ENCODE measurements at places on chromosomes 3 and 15.

DNA sequence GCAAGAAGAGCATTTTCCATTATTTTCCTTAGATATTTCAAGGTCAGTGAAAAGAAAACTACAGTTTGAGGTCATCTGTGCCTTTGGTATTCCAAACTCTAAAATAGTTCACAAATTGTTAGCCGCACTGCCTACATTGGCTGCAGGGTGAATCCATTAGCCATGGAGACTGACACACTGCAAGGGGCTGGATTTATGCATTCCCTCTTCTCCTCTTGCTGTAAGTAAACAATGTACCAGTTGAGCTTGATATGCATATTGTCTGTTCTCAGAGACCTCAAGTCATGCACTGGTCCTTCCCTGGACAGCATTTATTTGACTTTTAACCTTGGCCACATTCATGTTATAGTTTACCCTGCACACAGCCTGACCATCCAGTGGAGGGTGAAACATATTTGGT lies 50.2 kb upstream of the TNFSF10 start:
- DNase-seq, result no peak

- no peak for DNase-seq
Measured at GRCh38 chr3:23991306-23991682, 46.2 kb downstream of the NR1D2 start.

DNA sequence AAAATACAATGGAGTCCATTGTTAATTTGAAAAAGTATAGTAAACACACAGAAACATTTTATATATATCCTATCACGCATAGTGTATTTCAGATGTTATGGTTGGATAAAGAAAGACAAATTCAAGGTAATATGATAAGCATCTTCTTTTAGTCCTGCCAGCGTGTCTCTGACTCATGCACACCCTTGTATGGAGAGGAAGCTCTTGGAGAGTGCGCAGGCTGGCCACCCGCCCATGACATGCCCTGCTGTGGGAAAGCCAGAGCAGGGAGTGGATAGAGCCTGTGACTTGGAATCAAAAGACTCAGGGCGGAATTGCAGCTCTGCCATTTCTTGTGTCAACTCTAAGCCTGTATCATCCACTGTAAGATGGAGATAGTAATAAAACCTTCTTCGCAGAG lies 23.0 kb upstream of the COPG1 start:
- DNase-seq, result no peak

GRCh38 chr3:51974963-51975851 lies at the start of gene ABHD14A:
Gene ABHD14A (plus strand): TSS chr3:51975064. CDS start chr3:51975136, 72 bp downstream.
- peak; percentile 26 for DNase-seq

GRCh38 chr3:40618158-40618557 lies 93.4 kb downstream of the ZNF621 start:
- no peak for DNase-seq

DNA sequence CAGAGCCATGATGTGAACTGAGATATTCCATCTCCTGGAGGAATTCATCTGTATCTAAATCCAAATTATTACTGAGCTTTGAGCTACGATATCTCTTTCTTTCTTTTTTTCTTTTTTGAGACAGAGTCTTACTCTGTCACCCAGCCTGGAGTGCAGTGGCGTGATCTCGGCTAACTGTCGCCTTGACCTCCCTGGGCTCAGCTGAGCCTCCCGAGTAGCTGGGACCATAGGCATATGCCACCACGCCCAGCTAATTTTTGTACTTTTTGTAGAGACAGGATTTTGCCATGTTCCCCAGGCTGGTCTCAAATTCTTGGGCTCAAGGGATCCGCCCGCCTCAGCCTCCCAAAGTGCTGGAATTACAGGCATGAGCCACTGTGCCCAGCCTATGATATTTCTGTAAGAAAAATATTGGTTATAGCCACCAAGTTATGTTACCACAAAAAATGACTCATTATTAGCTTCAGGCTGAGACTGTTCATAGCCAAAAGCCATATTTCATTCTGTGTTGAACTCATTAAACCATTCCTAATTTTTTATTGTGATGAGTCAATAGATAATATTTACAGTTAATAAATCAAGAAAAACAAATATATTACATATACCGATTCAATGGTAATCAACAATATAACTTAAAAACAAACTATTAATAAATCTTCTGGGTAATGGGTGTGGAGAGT lies 27.1 kb upstream of the SLC30A4 start:
- no peak for DNase-seq

DNA sequence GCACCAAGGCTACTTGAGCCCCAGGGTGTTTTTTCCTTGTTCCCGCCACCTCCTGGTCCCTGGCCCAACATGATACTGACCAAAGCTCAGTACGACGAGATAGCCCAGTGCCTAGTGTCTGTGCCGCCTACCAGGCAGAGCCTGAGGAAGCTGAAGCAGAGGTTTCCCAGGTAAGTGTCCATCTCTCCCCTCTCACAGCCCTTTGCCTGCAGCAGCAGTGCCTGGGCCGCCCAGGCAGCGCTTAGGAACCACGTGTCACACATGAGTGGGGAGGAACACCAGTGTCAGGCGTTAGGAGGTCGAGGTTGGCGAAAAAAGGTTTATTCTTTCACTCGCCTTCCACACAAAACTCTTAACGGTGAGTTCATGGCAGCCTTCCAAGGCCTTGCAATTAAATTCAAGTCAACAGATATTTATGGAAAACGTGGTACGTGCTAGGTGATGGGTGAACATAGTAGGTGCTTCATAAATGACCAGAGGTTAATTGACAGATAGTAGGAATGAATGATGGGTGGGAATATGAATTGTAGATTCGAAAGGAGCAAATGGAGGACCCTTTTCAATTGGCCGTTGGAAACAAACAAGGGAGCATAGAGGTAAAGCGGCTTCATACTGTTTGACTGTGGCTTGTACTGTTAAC lies 486 bp downstream of the CDIN1 start:
- peak; percentile 6 for DNase-seq

- no peak for DNase-seq
Measured at GRCh38 chr15:58839485-58839884, 68.4 kb downstream of the MINDY2 start.
